ENCODE measurements at places on chromosomes 12 and 14. TPM values are rescaled to one million over a fixed set of nuclear protein-coding genes. Genes with fewer than 3 reads are reported as not detected.

Gene AGAP2
- total RNA-seq = 4.0 TPM

Gene MMP19
- total RNA-seq = 2.3 TPM

DNA sequence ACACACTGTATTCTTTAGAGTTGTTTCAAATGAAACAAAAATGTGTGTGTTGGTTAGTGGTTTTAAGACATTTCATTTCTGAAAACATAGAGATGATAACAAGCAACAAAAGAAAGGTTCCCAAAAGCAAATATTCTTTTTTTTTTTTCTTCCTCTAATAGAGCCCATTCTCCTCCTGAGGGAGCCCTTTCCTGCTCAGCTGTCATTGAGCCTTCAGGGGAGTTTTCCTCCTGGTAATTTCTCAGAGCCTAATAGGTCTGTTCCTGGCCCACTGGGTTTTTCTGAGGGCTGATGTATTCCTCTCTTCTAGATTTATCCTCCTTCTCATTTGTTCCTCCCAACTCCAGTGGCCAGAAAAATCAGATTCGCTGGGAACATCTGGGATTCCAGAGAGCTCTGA lies 654.5 kb downstream of the NOVA1 start:
- no peak for DNase-seq
- no peak overlapping the region for H3K4me3 ChIP-seq
- no peaks in the 10 kb centered on the region for H3K4me1 ChIP-seq
- H3K36me3 ChIP-seq = no peaks in the 10 kb centered on the region

Gene KLHL33
- total RNA-seq = 0.04 TPM

DNA sequence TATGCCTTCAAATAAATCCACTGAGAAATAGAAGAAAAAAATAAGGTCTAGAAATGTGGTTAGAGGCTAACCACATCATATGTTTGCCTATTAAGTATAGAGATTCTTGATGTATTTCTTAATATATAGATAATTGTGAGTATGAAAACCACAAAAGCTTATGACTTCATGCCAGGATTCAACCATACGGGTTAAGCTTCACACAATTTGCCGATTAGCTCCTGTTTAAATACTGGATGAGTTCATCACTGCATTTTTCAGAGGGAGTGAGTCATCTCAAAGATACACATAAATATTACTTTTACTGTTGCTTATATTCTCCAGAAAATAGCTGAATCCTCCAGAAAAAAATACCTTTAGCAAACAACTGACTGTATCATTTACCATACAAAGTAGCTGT lies 79.6 kb downstream of the RPL10L start:
- peak; percentile 43 for DNase-seq
- no peak overlapping the region for H3K27ac ChIP-seq
- no peaks in the 10 kb centered on the region for H3K27me3 ChIP-seq
- no peaks in the 10 kb centered on the region for H3K36me3 ChIP-seq
- H3K4me1 ChIP-seq = no peaks in the 10 kb centered on the region

DNA sequence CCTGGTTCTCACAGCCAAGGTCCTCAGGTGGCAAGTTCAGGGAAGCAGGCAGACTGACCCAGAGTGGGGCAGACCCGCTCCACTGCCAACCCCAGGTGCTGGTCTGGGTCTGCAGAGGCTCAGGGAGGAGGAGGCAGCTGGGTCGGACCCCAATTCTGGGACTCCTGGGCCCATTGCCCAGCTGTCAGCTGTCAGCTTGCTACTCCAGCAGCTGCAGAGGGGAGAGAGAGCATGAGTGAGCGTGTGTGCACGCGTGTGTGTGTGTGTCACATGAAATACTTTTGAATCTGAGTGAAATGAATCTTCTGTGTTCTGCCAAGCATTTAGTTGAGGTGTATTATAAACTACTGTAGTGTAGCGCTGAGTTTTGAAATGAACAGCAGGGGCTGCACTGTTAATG lies 30.8 kb downstream of the XRCC3 start:
- no peaks in the 10 kb centered on the region for H3K27me3 ChIP-seq
- DNase-seq = no peak
- no peaks in the 10 kb centered on the region for H3K4me1 ChIP-seq
- H3K27ac ChIP-seq = no peak overlapping the region
- H3K36me3 ChIP-seq = peaks cover 65% of the 10 kb centered on the region

DNA sequence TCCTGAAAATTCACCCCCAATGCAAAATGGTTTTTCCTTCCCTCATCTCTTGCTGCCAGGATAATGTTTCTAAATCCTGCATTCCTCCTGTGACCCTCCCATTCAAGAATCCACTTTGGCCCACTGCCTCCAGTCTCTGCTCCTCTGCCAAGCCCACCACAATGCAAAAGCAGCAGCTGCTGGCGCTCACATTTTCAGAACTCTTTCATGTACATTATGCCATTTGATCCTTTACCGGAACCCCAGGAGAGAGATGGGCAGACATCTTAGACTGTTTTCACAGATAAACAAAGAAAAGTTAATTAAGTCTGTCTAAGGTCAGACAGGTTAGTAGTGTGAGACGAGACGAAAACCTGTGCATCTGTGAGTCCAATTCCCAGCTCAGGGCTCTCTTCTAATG lies 12.9 kb downstream of the LRIG3 start:
- H3K4me3 ChIP-seq = no peak overlapping the region
- no peak for DNase-seq
- no peak overlapping the region for H3K27ac ChIP-seq
- no peaks in the 10 kb centered on the region for H3K4me1 ChIP-seq
- H3K36me3 ChIP-seq = peaks cover 11% of the 10 kb centered on the region

Gene CD27
- total RNA-seq = not detected

GRCh38 chr12:23356440-23356839 lies 593.0 kb downstream of the SOX5 start:
- no peaks in the 10 kb centered on the region for H3K36me3 ChIP-seq
- H3K4me1 ChIP-seq = peaks cover 21% of the 10 kb centered on the region
- H3K4me3 ChIP-seq = no peak overlapping the region
- no peak overlapping the region for H3K27ac ChIP-seq
- DNase-seq = no peak

Gene TDRD9
- not detected for total RNA-seq

- H3K36me3 ChIP-seq = no peaks in the 10 kb centered on the region
- no peaks in the 10 kb centered on the region for H3K27me3 ChIP-seq
- DNase-seq = no peak
- H3K4me1 ChIP-seq = no peaks in the 10 kb centered on the region
Measured at GRCh38 chr14:35220920-35221319, 71.3 kb upstream of the PSMA6 start.

Gene SLC25A21
- total RNA-seq = 4.3 TPM

Gene CISTR
- not detected for total RNA-seq

Gene PTHLH
- 2.4 TPM for total RNA-seq

DNA sequence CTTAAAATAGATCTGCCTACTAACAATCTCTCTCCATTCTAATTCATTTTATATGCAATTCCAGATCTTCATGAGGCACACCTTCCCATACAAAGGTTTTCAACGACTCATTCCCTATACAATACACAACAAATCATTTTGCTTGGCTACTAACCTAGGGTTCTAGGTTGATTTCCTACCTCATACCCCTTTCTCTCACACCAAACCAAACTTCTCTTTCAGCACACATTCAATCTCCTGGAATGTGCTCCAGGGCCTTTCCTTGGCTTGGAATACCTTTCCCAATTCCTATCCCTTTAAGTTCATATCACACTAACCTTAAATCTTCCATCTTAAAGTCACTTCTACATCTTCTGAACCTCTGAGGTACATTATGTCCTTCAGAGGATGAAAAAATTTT lies 38.7 kb upstream of the MTERF2 start:
- H3K27ac ChIP-seq = no peak overlapping the region
- no peak for DNase-seq
- H3K4me1 ChIP-seq = peaks cover 7% of the 10 kb centered on the region
- H3K36me3 ChIP-seq = no peaks in the 10 kb centered on the region

GRCh38 chr12:67964456-67964855 lies 24.8 kb upstream of the IFNG-AS1 start:
- H3K4me1 ChIP-seq = no peaks in the 10 kb centered on the region
- H3K36me3 ChIP-seq = no peaks in the 10 kb centered on the region
- H3K27me3 ChIP-seq = no peaks in the 10 kb centered on the region
- H3K27ac ChIP-seq = no peak overlapping the region
- DNase-seq = no peak

Gene TAS2R7
- total RNA-seq = not detected

- H3K36me3 ChIP-seq = no peaks in the 10 kb centered on the region
- peak; percentile 86 for DNase-seq
- H3K4me3 ChIP-seq = no peak overlapping the region
- H3K4me1 ChIP-seq = peaks cover 50% of the 10 kb centered on the region
- no peaks in the 10 kb centered on the region for H3K27me3 ChIP-seq
- peak overlapping the region; percentile 64 for H3K27ac ChIP-seq
Measured at GRCh38 chr12:89244536-89244935, 107.8 kb downstream of the DUSP6 start.

DNA sequence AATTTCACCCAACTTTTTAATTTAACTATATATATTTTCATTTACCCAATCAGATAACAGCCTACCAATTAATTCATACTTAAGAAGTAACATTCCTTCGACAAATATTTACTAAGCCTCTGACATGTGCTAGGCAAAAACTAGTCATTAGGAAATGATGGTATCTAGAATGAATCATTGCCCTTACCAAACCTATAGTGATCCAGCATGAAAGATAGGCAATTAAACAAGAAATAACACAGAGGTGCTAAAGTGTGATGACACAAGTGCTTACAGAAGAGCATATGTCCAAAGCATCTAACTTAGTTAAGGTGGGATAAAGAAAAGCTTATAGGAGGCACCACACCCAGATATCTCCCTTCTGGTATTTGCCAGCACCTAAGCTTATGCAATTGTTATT lies 166.5 kb upstream of the RASSF8 start:
- no peaks in the 10 kb centered on the region for H3K36me3 ChIP-seq
- H3K4me3 ChIP-seq = no peak overlapping the region
- no peaks in the 10 kb centered on the region for H3K4me1 ChIP-seq
- no peak overlapping the region for H3K27ac ChIP-seq

Gene SLCO1B3
- not detected for total RNA-seq

- H3K27me3 ChIP-seq = no peaks in the 10 kb centered on the region
- H3K36me3 ChIP-seq = peaks cover 21% of the 10 kb centered on the region
- no peak overlapping the region for H3K27ac ChIP-seq
- H3K4me3 ChIP-seq = no peak overlapping the region
Measured at GRCh38 chr12:69570000-69570516, 15.2 kb upstream of the CCT2 start.

- DNase-seq = peak; percentile 42
- no peak overlapping the region for H3K27ac ChIP-seq
- no peaks in the 10 kb centered on the region for H3K4me1 ChIP-seq
- H3K27me3 ChIP-seq = no peaks in the 10 kb centered on the region
- H3K4me3 ChIP-seq = no peak overlapping the region
Measured at GRCh38 chr14:44453433-44454171, 53.5 kb downstream of the FSCB start.

Gene MYF6
- not detected for total RNA-seq

- H3K36me3 ChIP-seq = no peaks in the 10 kb centered on the region
- no peaks in the 10 kb centered on the region for H3K27me3 ChIP-seq
- H3K4me3 ChIP-seq = no peak overlapping the region
- DNase-seq = no peak
- H3K4me1 ChIP-seq = no peaks in the 10 kb centered on the region
Measured at GRCh38 chr12:33111850-33112249, 215.3 kb upstream of the PKP2 start.

Gene NGDN
- total RNA-seq = 59.9 TPM

- no peaks in the 10 kb centered on the region for H3K4me1 ChIP-seq
- no peaks in the 10 kb centered on the region for H3K36me3 ChIP-seq
- no peaks in the 10 kb centered on the region for H3K27me3 ChIP-seq
- no peak overlapping the region for H3K27ac ChIP-seq
- no peak for DNase-seq
Measured at GRCh38 chr14:60420050-60420449, 65.8 kb downstream of the C14orf39 start.

Gene APAF1
- total RNA-seq = 28.4 TPM

Gene GPD1
- 0.58 TPM for total RNA-seq

- H3K4me3 ChIP-seq = no peak overlapping the region
- no peak for DNase-seq
- no peaks in the 10 kb centered on the region for H3K36me3 ChIP-seq
- no peaks in the 10 kb centered on the region for H3K27me3 ChIP-seq
- no peak overlapping the region for H3K27ac ChIP-seq
Measured at GRCh38 chr12:15530361-15530760, 208.1 kb downstream of the PTPRO start.

GRCh38 chr12:97184127-97184773 lies 277.2 kb downstream of the NEDD1 start:
- H3K36me3 ChIP-seq = no peaks in the 10 kb centered on the region
- no peak for DNase-seq
- H3K27ac ChIP-seq = no peak overlapping the region
- H3K4me3 ChIP-seq = no peak overlapping the region

DNA sequence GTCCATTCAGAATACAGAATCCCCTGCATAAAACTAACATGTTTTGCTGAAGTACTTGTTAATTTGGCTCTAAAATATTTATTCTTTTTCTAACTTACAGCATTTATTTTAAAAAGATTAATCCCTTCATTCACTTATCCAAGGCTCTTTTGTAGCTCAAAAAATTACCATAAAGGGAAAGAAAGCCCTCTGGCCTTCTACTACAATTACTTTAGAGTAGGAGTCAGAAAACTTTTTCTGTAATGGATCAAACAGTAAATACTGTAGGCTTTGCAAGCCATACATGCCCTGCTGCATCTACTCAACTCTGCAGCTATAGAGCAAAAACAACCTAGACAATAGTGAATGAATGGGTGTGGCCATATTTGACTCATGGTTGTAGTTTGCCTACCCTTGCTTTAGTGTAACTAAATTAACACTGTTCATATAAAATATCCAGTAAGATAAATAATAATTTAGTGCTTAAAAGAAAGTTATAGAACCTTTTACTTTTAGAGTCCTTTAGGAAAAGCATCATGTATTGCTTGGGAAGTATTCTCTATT lies 74.2 kb upstream of the ZFP36L1 start:
- H3K27me3 ChIP-seq = no peaks in the 10 kb centered on the region
- DNase-seq = no peak
- no peaks in the 10 kb centered on the region for H3K4me1 ChIP-seq
- no peak overlapping the region for H3K4me3 ChIP-seq
- peaks cover 3% of the 10 kb centered on the region for H3K36me3 ChIP-seq
- H3K27ac ChIP-seq = no peak overlapping the region

Gene LALBA
- not detected for total RNA-seq

- no peak for DNase-seq
- H3K4me3 ChIP-seq = no peak overlapping the region
- H3K4me1 ChIP-seq = no peaks in the 10 kb centered on the region
- no peaks in the 10 kb centered on the region for H3K36me3 ChIP-seq
- H3K27ac ChIP-seq = no peak overlapping the region
- H3K27me3 ChIP-seq = no peaks in the 10 kb centered on the region
Measured at GRCh38 chr14:22691171-22691570, 47.0 kb upstream of the OR6J1 start.

Gene ABCC9
- 0.04 TPM for total RNA-seq

Gene KRT6C
- not detected for total RNA-seq

DNA sequence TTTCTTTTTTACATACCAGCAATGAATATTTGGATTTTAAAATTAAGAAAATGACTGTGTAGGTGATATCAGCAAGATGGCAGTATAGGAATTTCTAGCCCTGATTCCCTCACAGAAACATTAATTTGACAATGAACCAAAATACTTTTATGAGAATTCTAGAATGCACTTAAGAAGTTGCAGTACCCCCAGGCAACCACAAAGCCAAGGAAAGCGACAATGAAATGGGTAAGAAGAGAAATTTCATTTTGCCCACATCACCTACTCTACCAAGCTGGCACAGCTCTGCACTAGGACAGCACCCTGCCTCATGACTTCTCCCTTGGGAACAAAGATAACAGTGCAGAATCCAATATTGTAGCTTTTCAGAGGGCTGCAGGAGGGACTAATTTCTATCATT lies 6.6 kb downstream of the OR9K2 start:
- no peak overlapping the region for H3K4me3 ChIP-seq
- H3K27me3 ChIP-seq = peaks cover 55% of the 10 kb centered on the region
- no peaks in the 10 kb centered on the region for H3K36me3 ChIP-seq
- no peak overlapping the region for H3K27ac ChIP-seq

Gene CABP1
- 1.6 TPM for total RNA-seq

Gene DAAM1
- 10.8 TPM for total RNA-seq

Gene NPAS3
- 15.6 TPM for total RNA-seq
